Muscle of arm (tissue), 14 donors: ENCODE measurements at places on chromosomes 11 and 22.

DNA sequence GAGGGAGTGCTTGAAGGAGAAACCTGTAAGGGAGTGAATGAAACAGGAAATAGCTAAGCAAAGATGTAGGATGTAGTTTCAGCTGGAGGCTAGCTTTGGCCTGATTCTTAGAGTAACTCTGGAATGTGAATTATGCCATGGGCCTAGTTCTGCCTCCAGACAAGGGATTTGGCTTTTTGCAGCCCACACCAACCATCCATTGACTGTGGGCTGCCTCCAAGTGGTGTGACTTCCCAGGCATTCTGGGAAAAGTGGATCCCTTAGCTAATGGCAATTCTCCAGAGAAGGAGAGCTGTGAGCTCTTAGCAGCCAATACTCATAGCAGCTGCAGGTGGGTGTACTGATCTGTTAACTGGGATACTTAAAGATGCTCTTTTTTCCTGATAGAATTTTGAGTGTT, 2.0 kb upstream of the OR9I1 start:
- no peak for DNase-seq

GRCh38 chr22:31235081-31235480, 23.0 kb downstream of the LIMK2 start:
- no peak for DNase-seq

DNA sequence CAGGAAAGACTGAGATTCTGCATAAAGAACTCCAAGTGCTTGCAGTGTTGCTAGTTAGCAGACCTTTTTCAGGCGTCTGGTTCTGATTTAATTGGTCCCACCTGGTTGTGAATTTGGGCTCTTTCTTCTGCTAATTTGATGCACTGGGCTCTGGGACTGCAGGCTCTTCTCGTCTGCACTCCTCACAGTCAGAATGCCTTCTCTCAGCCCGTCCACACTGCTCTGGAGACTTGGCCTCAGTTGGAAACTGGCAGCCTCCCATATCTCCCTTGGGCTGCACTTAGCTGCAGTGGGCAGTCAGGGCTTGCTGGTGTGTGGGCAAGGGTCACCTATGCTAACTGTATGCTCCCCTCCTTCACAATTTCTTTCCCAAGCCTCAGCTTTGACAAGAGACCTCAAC, 1.5 kb downstream of the TRIM6 start:
- no peak for DNase-seq

- no peak for DNase-seq
These were observed 21.2 kb downstream of the PTPRJ start for GRCh38 chr11:48001438-48002021.

- DNase-seq = no peak
These were observed 8.8 kb downstream of the WNT7B start for GRCh38 chr22:45968003-45968650.

DNA sequence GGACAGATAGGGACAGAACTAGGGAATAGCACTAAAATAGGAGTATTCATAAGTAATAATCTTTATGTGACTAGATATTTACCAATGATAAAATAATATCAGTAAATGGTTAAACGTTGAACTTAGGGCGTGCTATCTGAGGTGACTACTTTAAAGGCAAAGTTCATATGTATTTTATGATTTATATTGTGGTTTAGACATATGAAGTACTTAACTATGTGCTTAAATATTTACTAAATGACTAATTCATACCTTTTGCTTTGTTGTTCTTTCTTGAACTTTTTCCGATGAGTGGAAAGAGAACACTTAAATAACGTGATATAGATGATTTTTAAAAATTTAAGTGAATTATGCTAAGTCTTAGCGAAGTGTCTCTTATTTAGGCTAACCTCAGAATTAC, 14.7 kb downstream of the LUZP2 start:
- DNase-seq = no peak

DNA sequence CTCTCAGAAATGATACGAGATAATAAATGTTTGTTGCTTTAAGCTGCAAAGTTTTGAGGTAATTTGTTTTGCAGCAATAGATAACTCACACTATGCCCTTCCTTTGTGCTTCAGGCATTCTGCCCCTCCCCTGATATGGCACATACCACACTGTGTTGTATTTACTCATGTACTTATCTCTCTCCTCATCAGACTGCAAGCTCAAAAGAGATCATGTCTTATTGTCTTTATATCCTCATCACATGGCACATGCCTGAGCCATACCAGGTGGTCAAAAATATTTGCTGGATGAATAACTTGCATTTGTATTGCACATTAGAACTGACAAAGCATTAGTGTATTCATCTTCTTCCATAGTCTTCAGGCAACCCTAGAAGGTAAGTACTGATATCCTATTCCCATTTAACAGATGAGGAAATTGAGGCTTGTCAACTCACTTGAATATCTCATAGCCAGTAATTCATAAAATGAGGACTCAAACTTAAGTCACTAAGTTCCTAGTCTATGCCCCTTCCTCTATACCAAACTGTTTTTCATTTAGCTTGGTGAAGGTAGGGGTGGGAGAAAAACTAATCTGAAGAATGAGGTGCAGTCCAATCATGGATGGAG, 83.9 kb upstream of the EED start:
- DNase-seq = no peak

GRCh38 chr11:45930031-45930794, 7.8 kb downstream of the LARGE2 start:
- no peak for DNase-seq

GRCh38 chr11:128210148-128210940, 377.0 kb downstream of the ETS1 start:
- no peak for DNase-seq

DNA sequence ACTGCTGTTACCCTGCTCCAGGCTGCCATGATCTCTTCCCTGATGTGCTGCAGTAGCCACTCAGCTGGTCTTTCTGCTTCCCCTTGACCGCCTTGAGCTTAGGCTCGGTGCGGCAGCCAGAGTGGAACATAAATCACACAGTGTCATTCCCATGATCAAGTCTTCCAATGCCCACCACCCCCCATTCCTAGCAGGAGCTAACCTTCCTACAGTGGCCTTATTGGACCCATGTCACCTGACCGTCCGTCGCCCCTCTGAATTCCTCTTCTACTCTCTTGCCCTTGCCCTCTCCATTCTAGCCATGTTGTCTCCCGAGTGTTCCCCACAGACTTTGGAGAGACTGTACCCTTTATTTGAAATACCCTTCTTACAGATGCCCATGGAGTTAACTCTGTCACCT, 43.4 kb downstream of the OTOG start:
- DNase-seq = no peak

DNA sequence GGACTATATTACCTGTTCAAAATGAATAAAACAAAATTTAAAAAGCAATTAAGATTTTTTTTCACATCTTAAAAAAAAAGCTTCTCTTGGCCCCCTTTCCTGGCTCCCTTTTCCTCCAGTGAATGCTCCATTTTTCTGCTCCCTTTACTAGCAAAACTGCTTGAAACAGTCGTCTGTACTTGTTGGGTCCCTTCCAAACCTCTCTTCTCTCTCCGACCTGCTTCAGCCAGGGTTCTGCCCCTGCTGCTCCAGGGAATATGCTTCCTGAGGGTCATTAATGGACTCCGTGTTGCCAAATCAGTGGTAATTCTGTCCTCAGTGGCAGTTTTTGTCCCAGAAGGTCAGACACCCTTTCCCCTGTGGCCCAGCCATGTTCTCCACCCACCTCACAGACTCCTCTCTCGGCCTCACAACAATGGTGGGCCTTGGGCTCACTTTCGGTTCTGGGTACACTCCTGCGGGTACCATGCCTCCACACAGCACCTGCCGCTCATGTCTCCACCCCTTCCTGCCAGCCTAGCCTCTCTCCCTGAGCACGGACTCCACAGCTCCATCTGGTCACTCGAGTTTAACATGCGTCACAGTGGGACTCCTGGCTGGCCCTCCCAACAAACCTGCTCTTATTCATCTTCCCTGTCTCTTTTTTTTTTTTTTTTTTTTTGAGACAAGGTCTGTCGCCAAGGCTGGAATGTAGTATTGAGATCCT, 7.8 kb upstream of the POLR3H start:
- DNase-seq = no peak

DNA sequence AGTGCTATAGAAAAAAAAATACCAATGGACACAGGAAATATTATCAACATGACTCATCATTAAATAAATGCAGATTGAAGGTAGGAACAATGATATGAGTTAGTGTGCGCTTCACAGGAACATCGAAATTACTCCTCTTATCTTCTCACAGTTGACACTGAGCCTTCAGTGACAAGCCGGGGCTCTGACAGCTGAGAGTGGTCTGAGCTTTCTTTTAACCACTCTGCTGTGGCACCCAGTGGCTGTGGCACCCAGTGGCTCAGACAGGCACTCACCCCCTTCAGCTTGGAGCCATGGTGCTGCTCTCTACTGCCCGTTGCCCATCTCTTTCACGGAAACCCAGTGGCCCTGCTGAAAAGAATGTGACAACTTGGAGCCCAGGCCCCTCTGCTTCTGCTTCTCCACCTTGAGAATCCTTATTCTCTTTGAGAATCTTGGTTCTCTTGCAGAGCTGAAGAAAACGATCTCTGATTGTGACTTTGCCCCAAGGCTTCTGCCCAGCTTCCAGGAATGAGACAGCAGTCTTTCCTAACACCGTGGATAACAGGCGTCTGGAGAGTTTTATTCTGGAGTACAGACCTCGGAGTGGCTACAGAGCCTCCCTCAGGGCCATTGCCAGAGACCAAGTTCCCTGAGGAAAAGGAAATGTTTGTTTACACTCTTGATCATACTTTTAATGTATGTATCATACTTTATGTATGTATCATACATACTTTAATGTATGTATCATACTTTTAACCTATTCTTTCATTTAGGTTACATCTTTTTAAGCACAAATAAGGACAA, 37.1 kb upstream of the OR8B8 start:
- DNase-seq = no peak

- no peak for DNase-seq
These were observed 403.1 kb upstream of the CCDC90B start for GRCh38 chr11:83689144-83689780.

DNA sequence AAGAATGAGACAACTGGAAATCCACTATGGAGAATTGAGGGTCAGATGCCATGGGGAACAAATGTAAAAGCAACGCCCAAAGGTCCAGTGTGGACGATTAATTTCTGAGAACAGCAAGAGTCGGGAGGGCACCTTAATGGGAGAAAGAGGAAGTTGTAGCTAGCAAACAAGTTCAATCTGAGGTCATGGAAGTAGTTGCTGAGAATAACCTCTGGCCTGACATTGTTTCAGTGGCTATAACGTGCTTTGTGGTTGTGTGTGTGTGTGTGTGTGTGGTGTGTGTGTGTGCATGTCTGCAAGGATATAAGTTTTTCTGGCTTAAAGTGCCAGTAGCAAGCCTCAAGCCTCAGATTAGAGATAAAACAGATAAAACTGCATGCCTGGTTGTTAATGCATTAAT, 1630.1 kb upstream of the TENM4 start:
- DNase-seq = no peak

- no peak for DNase-seq
These were observed 11.9 kb upstream of the CSF2RB start for GRCh38 chr22:36901411-36902142.

GRCh38 chr11:61814247-61814957, 2.4 kb downstream of the FADS1 start:
- DNase-seq = no peak

DNA sequence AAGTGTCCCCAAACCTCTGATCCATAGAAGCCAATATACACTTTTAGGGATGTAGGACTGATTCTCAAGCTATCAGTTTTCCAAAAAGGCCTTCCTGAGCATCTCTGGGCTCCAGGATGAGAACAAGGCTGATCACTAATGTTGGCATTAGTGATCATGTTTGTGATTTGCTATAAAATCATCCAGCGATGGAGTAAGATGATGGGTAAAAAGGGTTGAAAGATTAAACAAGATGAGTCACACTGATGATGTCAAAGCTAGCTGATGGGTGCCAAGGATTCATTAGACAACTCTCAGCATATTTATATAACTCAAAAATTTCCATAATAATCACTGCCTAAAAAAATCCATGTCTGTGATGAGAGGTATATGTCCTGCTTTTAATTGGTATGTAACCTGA, 42.8 kb downstream of the ZNF280B start:
- no peak for DNase-seq

DNA sequence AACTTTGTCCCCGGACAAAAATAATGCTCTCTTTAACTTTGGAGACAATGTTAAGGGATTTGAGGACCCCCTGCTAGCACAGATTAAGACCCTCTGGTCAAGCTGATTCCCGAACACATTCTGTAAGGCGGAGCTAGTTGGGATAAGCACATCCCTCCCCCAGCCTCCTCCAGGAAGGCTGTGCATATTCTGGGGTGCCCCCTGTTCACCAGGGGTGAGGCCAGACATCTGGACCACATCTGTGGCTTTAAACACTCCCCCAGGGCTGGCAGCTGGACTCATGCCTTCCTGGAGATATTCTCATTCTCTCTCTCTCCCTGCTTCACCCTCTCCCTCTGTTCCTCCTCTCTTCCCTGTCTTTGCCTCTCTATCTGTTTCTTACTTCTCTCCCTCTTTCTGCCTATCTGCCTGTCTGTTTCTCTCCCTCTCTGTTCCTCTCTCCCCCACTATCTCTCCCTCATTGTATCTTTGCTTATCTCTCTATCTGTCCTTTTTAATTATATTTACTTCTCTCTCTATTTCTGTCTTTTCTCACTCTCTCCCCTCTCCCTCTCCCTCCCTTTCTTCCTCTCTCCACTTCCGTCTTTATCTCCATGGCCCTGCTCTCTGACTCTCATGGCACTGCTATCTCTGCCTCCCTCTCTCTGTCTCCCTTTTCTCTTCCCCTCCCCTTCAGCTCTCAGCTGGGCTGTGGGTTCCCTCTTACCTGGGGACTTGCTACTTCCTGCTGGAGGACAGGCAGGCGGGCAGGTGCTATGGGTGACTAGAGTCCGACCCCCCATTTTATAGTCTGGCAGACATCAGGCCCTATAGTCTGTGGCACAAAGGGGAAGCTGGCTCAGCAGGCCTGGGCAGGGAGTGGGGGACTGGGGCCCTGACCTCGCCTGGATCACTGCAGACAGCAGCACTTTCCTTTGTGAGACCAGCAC, at the start of gene CRYBB1:
Gene CRYBB1 (minus strand): TSS at position 757 of the 929 bp plus-strand sequence. CDS start 1,708 bp downstream, outside the sequence.
- peak; percentile 22 for DNase-seq

- DNase-seq = no peak
These were observed 6.9 kb downstream of the TST start for GRCh38 chr22:37012262-37012904.

GRCh38 chr11:100785148-100785983, 98.3 kb downstream of the ARHGAP42 start:
- DNase-seq = no peak

DNA sequence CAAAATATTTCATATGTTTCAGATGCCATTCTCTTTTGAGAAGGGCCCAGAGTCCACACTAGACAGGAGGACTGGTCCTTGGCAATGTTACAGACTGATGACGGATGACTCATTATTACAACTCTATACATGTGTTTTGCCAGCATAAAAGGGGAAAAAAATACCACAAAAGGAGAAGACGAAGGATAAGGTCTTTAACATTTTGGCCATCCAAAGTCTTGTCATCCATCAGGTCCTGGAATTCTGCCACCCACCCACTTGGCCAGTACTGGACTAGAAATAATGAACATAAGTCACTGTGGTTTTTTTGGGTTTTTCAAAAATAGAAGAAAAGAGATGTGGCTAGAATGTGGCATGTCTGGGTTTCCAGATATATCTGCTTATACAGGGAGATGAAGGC, 57.7 kb upstream of the BDNF start:
- DNase-seq = no peak
